ENCODE measurements at places on chromosomes 4 and X. TPM values are rescaled to one million over a fixed set of nuclear protein-coding genes. Genes with fewer than 3 reads are reported as not detected.

SMIM43 gene
- 0.20 TPM for total RNA-seq

ALAS2 gene
- total RNA-seq, result not detected

ZFP92 gene
- total RNA-seq, result 0.10 TPM

CLDN22 gene
- total RNA-seq, result not detected

RGN gene
- total RNA-seq, result 0.20 TPM

CXCL11 gene
- 4.7 TPM for total RNA-seq

NXF3 gene
- not detected for total RNA-seq

SH3TC1 gene
- 83.9 TPM for total RNA-seq

SLC7A11 gene
- total RNA-seq, result 55.5 TPM

EOLA2 gene
- 28.6 TPM for total RNA-seq

PHEX gene
- total RNA-seq, result 0.40 TPM

ASB9 gene
- 27.0 TPM for total RNA-seq

HPSE gene
- 7.1 TPM for total RNA-seq

RIPPLY1 gene
- total RNA-seq, result not detected

UCHL1 gene
- total RNA-seq, result 373 TPM

LETM1 gene
- 59.1 TPM for total RNA-seq

ESX1 gene
- total RNA-seq, result not detected

XG gene
- total RNA-seq, result 0.49 TPM

GAB1 gene
- 5.5 TPM for total RNA-seq

GPRIN3 gene
- 0.20 TPM for total RNA-seq

MGARP gene
- 0.93 TPM for total RNA-seq

CSTF2 gene
- 35.5 TPM for total RNA-seq

YIPF6 gene
- total RNA-seq, result 12.9 TPM

SLC10A4 gene
- not detected for total RNA-seq
